ENCODE measurements at places on chromosomes 3 and 15.

DNA sequence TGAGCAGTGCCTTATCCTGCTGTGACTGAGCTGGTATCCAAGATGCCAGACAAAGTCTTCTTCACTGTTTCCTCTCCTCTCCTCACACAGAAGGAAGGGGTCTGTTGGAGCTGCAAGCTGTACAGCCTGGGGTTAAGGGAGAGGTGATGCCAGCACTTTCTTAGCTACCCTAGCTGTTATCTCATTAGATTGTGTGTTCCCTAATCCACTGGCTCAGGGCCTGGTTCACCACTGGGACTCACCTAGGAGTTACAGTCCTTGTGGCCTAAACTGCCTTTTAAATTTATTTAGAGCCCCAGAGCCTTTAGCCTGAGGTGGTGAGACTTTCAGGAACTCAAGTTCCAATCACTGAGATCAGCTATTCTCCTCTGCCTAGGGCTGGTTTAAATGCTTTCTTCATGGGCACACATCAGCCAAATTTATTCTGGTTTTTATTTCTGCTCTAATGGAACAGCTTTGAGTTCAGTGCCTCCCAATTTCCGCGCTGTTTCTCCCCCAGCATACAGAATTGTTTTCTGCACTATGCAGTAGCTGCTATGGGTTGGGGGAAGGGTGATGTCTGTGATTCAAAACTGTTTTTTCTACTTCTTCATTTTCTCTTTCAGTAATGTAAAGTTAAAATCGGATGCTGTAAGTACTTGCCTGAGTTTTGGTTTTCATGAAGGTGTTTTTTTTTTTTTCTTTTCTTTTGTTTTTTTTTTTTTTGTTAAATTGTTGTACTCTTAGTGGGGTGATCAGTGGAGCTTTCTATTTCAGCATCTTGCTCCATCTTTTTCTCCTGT is 198.8 kb downstream of the DOCK3 start:
- no peak for DNase-seq

GRCh38 chr3:183924543-183924942 is 39.9 kb upstream of the PARL start:
- DNase-seq = no peak

DNA sequence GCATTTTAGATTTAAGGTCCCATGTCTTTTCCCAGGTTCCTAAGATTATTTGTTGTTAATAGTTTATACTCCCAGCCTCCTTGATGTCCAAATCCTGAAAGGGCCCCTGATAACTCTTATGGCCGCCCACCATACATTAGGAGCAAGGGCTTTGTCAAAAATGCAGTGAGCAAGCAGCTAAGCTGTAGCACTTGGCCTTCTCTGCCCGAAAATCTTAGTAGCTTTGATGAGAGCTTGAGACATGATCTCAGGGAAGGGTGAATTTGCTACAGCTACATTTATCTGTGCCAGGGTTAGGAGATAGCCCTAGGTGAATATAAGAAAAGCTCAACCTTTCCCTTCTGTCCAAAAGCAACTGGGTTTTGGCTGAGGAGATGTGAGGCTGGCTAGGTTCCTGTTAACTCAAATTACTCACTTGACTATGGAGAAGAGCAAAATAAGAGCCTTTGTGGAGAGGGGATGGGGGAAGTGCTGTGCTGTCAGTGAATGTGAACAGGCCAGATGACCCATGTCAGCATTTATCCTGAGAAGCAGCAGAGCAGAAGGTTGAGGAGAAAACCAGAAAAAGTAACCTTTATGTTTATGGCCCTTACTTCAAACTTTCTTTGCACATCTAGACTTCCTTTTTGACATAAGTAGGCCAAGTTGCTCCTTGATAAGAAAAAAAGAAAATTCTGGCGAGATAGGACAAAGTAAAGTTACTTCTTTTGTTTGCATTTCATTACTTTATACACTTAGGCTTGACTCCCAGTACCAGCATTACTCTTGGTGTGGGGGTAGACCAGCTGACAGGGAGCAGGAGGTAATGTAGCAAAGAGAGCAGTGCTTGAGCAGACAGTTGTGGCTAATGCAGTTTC is 21.1 kb downstream of the MAPK6 start:
- DNase-seq = no peak

GRCh38 chr3:59288951-59289350 is 239.1 kb upstream of the CFAP20DC start:
- DNase-seq = no peak

GRCh38 chr3:141797819-141798447 is 34.7 kb downstream of the GRK7 start:
- no peak for DNase-seq
